ENCODE measurements at places on chromosomes 7 and 10. TPM values are rescaled to one million over a fixed set of nuclear protein-coding genes. Genes with fewer than 3 reads are reported as not detected.

DNA sequence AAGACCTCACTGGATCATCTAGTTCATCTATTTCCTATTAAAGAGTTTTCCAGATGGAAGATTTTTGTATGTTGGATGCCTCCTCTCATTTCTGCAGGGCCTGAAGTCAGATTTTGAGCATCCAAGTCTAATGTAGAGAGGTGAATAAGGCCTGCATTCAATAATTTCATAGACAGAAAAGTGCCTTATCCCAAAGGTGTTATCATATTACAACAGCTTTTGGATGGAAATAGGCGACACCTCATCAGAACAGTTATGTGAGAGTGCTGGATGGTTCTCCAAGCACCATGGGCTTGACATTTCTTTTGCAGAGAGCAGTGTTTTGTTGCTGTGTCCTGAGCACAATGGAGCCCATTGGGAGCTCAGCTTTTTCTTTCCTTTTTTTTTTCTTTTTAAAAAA, 162.4 kb upstream of the MEOX2 start:
- ATAC-seq, result no peak

DNA sequence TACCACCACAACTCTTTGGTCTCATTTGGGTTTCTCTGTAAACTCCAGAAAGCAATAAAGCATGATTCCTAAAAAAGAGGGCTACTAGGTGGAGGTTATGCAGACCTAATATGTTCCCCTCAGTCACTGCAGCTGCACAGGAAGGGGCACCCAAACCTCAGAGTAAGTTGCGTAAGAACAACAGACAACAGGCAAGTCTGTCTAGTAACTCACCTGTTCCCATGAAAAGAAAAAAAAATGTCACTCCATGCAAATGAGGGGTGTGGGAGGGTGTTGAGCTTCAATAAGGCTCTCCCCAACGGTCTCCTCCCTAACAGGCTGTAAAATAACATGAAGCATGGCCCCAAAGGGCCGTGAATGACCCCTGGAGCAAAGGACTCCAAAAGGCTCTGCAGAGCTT, 461.4 kb downstream of the KCNMA1 start:
- no peak for ATAC-seq

- no peak for ATAC-seq
These were observed 18.8 kb downstream of the MMD2 start for GRCh38 chr7:4939971-4940728.

GRCh38 chr7:157685430-157686284, 348.9 kb downstream of the DNAJB6 start:
- no peak for ATAC-seq

GRCh38 chr7:139192014-139192706, 38.9 kb upstream of the UBN2 start:
- peak; percentile 92 for ATAC-seq

GRCh38 chr10:13759168-13759567, 172.4 kb downstream of the PRPF18 start:
- no peak for ATAC-seq

GRCh38 chr7:117807676-117808075, 65.6 kb downstream of the CTTNBP2 start:
- ATAC-seq, result no peak

GRCh38 chr10:100810835-100811116, 65.4 kb downstream of the PAX2 start:
- ATAC-seq, result no peak

- ATAC-seq, result no peak
These were observed 28.4 kb upstream of the PRKAG2 start for GRCh38 chr7:151905353-151905752.

DNA sequence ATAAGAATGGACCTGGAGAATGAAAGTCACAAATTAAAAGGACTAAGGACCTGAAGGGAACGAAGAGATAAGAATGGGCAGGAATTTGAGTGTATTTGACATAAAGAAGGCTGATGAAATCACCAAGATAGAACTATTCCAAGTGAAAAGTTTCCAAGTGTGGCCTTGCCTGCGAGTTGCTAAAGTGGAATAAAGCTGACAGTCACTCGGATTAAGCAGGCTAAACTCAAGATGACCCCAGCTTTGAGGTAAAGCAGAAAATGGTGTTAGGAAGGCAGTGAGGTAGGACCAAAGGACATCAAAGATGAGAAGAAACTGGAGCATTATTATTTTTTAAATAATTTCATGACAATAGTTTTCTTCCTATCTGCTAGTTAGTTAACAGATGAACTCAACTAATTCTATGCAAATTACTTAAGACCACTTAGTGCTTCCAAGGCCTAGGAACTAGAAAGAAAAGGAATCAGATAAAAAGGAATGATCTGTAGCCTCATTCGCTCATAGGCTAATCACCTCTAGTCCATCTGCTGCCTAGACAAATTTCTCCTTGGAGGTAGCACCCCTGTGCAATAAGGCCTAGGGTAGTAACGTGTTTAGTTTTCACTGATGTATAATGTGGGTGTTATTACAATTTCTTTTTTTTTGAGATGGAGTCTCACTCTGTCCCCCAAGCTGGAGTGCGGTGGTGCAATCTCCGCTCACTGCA, 34.5 kb downstream of the EZH2 start:
- no peak for ATAC-seq

DNA sequence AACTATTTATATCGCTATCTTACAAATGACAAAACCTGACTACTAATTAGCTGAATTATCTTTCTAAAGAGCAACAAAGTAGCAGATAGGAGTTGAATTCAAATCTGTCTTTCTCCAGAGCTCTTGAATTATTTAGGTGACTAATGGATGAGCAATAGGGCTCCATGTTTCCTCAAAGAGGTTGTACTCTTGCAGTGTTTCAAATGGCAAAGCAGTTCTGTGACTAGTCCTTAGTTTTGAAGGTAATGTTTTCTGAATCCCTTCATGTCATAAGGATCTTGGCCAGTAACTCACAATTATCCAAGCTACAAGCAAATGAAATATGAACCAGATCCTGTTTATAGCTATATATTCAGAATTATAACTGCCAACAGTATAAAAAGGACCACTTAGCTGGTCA, 999.7 kb downstream of the NRG3 start:
- no peak for ATAC-seq

DNA sequence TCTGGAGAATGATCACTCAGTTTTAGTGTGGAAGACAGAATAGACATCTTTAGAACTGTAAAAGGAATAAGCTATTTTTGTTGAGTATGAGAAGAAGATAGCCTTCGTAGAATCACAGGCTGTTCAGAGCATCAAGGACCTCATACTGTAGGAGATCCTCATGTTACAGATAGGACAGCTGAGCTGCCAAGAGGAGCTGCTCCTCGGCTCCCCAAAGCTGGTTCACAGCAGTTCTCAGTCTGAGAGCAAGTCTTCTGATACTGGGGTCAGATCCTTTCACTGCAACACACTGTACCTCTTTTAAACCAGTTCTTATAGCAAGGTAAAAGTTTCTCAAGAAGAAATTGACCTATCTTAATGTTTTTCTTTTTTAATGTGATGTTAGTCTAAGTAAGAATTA, 17.1 kb downstream of the CCNY start:
- ATAC-seq, result no peak

DNA sequence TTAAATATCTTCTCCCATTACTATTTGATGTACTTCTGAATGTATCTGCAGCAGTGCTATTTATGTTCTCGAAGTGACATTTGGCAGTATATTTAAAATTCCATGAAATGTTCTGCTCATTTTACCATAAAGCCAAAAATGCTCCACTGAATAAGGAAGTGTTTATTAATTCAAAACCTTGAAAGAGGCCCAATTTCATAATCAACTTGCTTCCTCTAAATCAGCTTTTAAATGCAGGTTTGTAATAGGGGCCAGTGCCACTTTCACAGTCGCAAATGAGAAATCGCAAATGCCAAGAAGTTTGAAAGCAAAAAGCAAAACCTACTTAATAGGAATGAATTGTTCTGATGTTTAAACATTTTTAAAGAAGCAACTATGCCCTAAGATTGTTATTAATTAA, 11.4 kb downstream of the NHLRC2 start:
- ATAC-seq, result no peak

GRCh38 chr10:42722575-42722974, 60.0 kb upstream of the BMS1 start:
- ATAC-seq, result no peak

DNA sequence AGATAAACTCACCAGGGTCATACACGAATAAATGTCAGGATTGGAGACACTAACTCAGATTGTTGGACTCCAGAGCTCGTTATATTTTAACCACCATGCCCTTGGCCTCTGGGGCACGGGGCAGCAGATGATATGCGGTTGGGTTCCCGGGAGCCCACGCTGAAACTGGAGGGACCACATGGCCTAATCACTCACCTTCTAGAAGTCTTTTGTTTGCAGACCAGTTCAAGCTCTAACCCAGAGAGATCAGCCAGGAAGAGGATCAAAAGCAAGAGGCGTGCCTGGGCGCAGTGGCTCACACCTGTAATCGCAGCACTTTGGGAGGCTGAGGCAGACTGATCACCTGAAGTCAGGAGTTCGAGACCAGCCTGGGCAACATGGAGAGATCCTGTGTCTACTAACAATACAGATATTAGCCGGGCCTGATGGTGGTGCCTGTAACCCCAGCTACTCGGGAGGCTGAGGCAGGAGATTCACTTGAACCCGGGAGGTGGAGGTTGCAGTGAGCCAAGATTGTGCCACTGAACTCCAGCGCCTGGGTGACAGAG, 42.6 kb upstream of the ECHDC3 start:
- no peak for ATAC-seq

GRCh38 chr7:44615149-44615611, 8.8 kb downstream of the OGDH start:
- peak; percentile 58 for ATAC-seq

DNA sequence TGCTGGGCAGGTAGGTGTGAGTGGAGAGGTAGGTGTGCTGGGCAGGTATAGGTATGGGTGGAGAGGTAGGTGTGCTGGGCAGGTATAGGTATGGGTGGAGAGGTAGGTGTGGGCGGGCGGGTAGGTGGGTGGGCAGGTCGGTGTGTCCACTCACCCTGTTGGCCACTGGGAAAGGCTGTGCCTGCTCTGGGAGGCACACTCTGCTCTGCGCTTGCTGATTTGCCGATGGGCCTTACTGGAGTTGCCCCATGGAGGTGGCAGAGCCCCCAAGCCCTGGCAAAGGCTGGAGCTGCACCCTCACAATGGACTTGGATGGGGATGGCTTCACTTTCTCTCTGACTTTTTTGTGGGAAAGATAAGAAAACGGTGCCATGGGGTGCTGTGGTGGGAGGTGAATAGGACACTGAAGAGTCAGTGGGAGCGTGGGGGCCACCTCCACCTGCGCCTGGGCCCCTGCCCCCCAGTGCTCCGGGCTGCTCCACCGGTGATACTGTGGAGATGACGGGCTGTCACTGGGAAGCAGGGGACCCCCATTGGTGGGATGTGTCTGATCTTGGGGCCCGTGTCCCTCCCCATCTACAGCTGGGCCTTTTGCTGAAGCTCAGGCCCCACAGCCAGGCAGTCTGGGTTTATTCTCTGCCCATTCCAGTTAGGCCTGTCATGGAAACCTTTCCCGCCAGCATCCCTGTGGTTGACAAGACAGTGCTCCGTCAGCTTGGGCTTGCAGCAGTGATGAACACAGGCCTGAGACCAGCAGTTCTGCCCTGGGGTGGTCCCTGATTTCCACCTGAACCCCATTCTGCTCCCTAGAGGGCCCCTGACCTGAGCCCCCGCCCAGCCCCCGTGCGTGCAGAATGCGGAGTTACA, 75.0 kb downstream of the NKX6-2 start:
- ATAC-seq, result no peak

DNA sequence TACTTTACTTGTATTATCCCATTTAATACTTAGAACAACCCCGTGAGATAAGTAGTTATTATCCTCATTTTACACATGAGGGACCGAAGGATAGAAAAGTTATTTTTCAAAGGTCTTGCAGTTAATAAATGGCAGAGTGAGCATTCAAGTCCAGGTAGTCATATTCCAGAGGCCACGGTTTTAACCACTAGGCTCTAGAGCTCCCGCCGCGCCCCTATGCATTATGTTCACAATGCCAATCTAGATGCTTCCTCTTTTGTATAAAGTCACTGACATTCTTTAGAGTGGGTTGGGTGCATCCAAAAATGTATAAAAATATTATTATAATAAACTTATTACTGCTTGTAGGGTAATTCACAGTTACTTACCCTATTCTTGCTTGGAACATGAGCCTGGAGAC, 11.4 kb upstream of the CFAP69 start:
- ATAC-seq, result no peak

DNA sequence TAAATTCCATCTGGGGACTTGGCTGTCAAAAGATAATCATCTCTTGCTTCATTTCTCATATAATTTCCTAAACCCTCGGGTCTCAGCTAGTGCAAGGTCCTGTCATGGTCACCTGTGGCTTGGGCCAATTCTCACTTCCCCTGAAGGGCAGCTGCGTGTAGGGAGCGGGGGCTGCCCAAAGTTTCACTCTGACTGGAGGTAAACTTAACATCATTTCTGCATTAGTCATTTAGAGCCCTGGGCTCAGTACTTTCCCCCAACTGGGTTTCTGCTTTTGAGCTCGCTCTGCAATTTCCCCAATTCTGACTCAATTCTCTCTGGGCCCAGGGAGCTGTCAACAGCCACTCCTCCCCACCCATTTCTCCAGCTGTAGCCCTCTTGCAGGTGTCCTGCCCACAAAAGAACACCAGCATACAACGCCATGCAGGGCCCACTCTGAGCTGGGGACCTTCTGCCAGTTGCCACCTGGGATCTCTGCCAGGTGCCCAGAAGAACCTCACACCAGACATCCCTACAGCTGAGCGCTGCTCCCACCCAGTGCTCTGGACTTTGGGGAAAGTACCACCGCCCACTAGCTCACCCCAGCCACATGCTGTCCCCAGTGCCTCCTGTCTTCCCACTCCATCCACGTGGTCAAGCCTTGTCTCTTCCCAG, 37.9 kb downstream of the VOPP1 start:
- ATAC-seq, result peak; percentile 62

- no peak for ATAC-seq
These were observed 10.4 kb upstream of the FAM170B start for GRCh38 chr10:49144058-49144720.

DNA sequence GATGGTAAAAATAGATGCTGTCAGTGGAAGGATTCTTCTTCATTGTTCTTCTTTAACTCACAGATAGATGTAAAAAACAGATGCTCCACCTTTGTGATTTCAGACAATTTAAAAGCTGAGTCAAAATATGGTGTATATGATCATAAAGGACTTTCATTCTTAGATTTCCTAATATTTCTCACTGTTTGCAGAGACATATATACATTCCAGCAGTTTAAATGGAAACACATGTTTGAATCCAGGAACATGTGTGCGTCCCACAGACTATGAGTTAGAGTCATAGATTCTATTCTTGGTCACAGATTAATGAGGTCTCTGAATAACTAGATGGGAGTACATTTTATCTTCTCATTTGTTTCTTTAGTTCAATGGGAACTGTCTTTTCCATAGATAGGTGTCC, 109.6 kb downstream of the BICC1 start:
- no peak for ATAC-seq

The NUTM2E gene
- total RNA-seq, result not detected

The LFNG gene
- 5.7 TPM for total RNA-seq

The CDC14C gene
- not detected for total RNA-seq

The TRUB1 gene
- total RNA-seq, result 13.6 TPM

The RNF32 gene
- total RNA-seq, result 1.8 TPM

The SERPINE1 gene
- total RNA-seq, result 5.3 TPM

The GPER1 gene
- total RNA-seq, result 1.6 TPM

The EGR2 gene
- 0.96 TPM for total RNA-seq

The HK1 gene
- 133 TPM for total RNA-seq

The LIPM gene
- total RNA-seq, result not detected
